ENCODE measurements at places on chromosomes 6 and 20. TPM values are rescaled to one million over a fixed set of nuclear protein-coding genes. Genes with fewer than 3 reads are reported as not detected.
A peak's percentile ranks its signal among the peaks of the same experiment; 100 is the strongest.

- DNase-seq: no peak
Measured at GRCh38 chr20:1397710-1398109, 4.9 kb upstream of the FKBP1A start.

DNA sequence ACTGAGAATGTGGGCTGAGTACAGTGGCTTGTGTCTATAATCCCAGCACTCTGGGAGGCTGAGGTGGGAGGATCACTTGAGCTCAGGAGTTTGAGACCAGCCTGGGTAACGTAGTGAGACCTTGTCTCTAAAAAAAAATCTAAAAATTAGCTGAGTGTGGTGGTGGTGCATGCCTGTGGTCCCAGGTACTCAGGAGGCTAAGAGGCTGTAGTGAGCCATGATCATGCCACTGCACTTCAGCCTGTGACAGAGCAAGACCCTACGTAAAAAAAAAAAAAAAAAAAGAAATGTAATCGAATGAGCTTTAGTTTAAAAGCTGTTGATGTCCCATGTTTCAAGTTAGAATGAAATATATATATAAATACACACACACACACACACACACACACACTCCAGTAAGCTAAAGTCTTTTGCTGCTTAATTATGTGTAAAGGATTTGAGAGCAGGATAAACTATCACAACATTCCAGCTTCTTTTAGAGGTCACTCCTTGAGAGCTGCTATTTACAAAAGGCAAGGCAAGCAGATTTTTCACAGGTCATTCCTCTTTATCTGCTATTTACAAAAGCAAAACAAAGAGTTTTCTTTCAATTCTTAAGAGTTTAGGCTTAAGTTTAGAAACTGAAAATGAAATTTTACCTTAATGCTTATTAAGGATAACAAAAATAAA lies 4.7 kb upstream of the MICAL1 start:
- no peak for DNase-seq

GRCh38 chr6:93416571-93417420 lies 2.6 kb downstream of the EPHA7 start:
- peak; percentile 29 for DNase-seq

DNA sequence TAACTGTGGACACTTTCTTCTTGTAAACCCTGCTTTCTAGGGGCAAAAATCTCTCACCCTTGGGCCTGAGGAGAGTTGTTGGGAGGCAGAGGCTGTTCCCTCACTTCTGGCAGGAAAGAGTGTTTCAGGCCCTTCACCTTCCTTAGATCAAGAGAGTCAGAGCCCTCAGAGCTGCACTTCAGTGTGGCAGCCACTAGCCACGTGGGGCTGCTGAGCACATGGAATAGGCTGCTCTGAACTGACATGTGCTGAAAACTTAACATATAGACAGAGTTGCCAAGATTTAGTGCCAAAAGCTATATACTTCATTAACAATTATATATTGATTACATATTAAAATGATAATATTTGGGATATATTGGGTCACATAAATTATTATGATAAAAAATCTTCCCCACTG lies 4.4 kb upstream of the LMBRD1 start:
- DNase-seq: no peak

- no peak for DNase-seq
Measured at GRCh38 chr6:8079126-8079525, 14.9 kb upstream of the BLOC1S5 start.

DNA sequence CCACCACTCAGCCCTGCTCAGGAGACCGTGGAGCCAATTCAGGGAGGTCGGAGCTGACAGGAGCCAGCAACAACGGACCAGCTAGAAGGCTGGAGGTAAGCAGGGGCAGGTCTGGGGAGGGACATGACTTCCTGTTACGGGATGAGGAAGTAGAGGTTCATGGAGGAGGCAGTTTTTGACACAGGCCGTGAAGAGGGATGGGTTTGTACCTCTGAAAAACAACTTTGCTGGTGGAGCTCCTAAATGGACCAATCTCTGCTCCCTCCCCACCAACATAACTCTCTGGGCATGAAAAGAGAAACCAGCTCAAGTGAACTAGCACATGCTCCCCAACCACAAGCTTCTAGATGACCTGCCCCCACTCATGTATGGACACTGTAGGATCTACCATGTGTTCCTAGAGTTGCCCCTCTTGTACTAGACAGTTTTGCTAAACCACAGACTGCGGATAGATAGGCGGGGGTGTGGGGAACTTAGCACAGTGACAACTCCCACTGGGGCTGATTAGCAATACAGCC lies 31.4 kb downstream of the RALGAPA2 start:
- no peak for DNase-seq

- no peak for DNase-seq
Measured at GRCh38 chr6:128078276-128078675, 177.4 kb upstream of the THEMIS start.

GRCh38 chr6:72418495-72418894 lies 203.4 kb upstream of the KCNQ5 start:
- no peak for DNase-seq

DNA sequence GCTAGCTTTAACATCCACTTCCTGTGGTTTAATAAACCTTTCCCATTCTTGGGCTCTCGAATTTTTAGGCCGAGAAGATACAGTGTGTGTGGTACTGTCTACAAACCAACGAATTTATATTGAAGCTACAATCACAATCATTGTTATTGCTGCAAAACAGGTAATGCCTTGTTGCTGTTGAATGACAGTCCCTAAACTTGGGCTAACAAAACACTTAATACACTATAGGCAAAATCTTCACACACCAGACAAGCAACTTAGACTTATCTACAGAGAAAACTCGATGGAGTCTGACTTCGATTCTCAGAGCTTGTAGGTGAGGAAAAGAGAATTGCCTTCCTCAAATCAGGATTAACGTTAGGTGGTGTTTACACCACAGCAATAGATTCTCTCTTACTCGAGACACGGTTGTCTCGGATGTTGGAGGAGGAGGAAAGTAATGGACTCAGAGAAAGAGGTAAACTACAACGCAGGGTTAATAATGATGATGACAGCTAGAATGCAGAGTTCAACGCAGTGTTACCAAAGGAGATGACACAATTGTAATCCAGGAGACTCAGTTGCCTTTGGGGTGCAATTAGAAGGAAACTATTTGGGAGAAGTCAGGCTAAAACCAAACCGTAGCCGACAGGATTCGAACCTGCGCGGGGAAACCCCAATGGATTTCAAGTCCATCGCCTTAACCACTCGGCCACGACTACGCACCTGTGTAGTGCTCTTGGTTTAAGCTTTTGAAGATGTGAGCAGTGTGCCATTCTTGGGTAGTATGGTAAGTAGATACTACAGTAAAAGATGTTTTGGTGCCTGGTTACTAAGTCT lies 32.5 kb upstream of the ZNF184 start:
- no peak for DNase-seq

ZCCHC3 gene
- total RNA-seq: 8.8 TPM

F13A1 gene
- 25.8 TPM for total RNA-seq

TNFRSF6B gene
- not detected for total RNA-seq

PLCB4 gene
- 14.7 TPM for total RNA-seq

SLC22A23 gene
- 4.9 TPM for total RNA-seq

RIMS4 gene
- not detected for total RNA-seq

DEFB124 gene
- not detected for total RNA-seq

CPNE5 gene
- total RNA-seq: 31.9 TPM

Data from heart left ventricle (tissue), 16 donors.